Aorta (tissue), 5 donors: ENCODE measurements at places on chromosomes 6 and 20. TPM values are rescaled to one million over a fixed set of nuclear protein-coding genes. Genes with fewer than 3 reads are reported as not detected.

The SNAP91 gene
- polyA plus RNA-seq = 0.51 TPM

The SSTR4 gene
- polyA plus RNA-seq = not detected

The BTNL2 gene
- not detected for polyA plus RNA-seq

GRCh38 chr20:31706607-31707257 is 15.9 kb downstream of the BCL2L1 start:
- DNase-seq = no peak

GRCh38 chr20:64111841-64112641 is 4.7 kb upstream of the NPBWR2 start:
- peak; percentile 47 for DNase-seq

DNA sequence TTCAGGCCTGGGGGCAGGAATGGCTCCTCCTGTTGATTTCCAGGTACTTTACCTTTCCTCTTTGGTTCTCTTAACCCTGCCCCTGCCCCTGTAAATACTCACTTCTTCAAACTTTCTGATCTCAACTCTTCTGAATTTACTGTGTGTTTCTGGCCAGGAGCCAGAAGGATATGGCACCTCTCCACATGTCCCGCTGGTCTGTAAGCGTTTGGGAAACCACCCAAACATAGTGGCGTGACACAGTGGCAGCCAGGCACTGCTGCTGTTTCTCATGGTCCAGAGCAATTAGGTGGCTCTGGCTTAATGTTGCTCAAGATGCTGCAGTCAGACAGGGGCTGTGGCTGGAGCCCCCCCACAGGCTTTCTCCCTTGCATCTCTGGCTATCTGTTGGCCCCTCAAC is 374.5 kb downstream of the RNGTT start:
- DNase-seq = no peak

The NKX2-2 gene
- not detected for polyA plus RNA-seq

DNA sequence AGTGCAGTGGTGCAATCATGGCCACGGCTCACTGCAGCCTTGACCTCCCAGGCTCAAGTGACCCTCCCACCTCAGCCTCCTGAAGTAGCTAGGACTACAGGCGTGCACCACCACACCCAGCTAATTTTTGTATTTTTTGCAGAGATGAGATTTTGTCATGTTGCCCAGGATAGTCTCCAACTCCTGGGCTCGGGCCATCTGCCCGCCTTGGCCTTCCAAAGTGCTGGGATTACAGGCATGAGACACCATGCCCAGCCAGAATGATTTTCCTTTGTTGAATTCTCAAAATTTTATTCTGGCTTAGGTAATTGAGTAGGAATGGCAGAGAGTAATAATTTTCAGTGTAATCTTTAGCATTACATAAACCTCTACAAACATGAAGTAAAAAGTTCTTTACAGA is 37.1 kb downstream of the SLC16A10 start:
- DNase-seq = no peak

The HCRTR2 gene
- not detected for polyA plus RNA-seq

- no peak for DNase-seq
Observed at GRCh38 chr20:9368893-9369292, 145.5 kb upstream of the LAMP5 start.

GRCh38 chr6:149438855-149439254 is 38.8 kb downstream of the SUMO4 start:
- DNase-seq = no peak

DNA sequence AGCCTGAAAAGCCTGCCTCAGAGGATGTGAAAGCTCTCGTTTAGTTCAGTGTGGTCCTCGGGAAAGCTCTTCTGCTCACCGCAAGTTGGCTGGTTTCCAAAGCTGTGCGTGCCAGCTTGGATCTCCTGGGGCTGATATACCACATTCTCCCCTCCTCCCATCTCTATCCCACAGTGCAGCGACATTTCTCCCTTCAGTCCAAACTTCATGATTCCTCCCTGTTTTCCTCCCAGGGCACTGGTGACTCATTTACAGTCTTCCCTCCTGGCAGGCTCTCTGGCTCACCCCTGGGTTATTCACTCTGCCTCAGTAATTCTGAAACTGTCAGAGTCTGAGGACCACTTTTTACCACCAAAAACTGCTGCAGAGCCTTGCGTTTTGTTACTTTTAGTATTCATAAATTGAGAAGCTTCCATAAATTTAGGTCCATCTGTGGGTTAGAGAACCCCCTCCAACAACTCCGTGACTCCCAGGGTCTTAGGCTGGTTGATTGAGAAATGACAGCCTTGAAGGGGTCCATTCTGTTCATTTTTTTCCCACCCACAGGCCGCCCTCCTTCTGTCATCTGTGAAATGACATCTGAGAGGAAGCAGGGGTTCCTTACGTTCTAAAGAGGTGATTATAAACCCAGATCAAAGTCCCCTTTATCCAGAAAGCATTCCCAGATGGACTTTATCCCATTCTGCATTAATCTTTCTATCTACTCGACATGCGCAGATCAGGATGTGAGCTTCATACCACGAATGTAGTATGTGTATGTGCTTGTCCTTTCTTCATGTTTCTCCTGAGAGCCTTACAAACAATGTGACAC is 6.1 kb downstream of the TRIM10 start:
- no peak for DNase-seq

- DNase-seq = no peak
Observed at GRCh38 chr20:41133709-41134361, 3.5 kb upstream of the PLCG1 start.
